Activated CD4-positive, alpha-beta T cell treated with anti-CD3 and anti-CD28 coated beads, Interleukin-10, Interleukin-2, amounts not matched to agents 100 ng/mL and 50 ng/mL, durations not matched to agents 16 hours and 8 hours (primary cell): ENCODE measurements at places on chromosomes 2 and 18.

DNA sequence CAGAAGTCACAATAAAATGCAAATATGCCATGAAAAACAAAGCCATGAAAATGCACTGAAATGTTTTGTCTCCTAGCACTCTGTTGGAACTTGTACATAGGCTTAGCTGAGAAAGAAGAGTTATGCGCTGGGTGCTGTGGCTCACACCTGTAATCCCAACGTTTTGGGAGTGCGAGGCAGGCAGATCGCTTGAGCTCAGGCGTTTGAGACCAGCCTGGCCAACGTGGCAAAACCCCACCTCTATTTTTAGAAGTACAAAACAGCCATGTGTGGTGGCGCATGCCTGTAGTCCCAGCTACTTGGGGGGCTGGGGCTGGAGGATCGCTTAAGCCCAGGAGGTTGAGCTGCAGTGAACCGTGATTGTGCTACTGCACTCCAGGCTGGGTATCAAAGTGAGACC is 39.9 kb downstream of the IRS1 start:
- DNase-seq: no peak

DNA sequence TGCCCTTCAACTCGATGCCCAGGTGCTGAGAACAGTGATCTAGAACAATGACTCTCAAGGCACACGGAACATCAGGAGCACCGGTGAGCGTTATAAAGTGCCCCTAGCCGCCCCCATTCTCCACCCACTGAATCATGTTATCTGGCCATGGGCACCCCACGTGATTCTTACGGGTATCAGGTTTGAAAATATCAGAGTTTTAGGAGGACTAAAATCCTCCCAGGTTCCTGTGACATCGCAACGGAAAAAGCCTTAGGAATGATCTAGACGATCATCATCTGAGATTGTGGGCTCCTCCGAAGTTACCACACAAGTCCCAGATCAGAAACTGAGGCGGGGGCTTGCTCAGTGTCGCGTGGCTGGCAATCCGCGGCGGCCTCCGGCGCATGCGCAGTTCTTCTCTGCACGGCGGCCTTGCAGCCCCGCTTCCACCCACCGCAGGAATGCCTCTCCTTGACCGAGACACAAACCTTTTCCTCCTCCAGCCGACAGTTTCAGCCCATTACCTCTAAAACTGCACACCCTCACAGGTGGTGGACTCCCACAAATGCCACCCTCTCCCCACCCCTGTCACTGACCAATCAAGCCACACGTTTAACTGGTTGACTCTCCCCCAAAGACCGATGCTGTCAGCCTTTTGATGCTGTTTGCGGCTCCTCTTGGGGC is 5.8 kb upstream of the MRPL33 start:
- peak; percentile 28 for DNase-seq

GRCh38 chr2:147327613-147328012 is 517.2 kb upstream of the ACVR2A start:
- peak; percentile 68 for DNase-seq

GRCh38 chr2:41877114-41877678 is 170.6 kb upstream of the PKDCC start:
- no peak for DNase-seq

GRCh38 chr2:146004462-146004861 is 1484.5 kb upstream of the ZEB2 start:
- DNase-seq: no peak

GRCh38 chr2:237213315-237214022 is 127.8 kb downstream of the COPS8 start:
- DNase-seq: no peak

DNA sequence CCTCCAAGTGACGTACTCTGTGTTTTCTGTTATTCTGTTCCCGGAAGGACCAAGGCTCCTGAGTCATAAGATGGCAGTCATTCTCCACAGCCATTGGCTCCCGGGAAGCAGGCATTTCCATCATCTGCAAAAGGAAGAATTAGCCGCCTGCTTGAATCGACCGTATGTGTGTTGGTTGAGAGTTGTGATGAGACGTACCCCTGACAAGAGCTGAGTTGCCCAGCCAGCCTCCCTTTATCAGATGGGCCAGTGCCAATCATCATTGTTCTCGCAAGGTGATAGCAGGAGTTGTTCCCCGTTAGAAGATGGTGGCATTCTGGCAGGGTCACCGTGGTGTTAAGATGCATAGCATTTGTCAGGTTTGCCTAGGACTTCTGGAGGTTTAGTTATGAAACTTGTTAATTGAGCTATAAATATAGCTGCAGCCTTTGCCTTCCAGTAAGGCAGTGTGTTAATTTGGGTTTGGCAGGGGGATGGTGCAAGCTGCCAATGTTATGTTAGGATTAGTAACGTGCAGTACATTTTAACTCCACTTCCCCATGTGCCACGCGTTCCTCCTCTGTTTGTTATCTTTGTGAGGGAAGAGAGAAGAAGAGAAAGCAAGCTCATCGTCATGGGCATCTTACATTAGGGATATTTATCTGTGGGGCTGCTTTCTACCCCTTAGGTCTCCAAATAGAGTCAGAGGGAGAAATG is 652.7 kb upstream of the FANCL start:
- no peak for DNase-seq

- no peak for DNase-seq
Measured at GRCh38 chr18:24420551-24420950, 5.9 kb upstream of the IMPACT start.

DNA sequence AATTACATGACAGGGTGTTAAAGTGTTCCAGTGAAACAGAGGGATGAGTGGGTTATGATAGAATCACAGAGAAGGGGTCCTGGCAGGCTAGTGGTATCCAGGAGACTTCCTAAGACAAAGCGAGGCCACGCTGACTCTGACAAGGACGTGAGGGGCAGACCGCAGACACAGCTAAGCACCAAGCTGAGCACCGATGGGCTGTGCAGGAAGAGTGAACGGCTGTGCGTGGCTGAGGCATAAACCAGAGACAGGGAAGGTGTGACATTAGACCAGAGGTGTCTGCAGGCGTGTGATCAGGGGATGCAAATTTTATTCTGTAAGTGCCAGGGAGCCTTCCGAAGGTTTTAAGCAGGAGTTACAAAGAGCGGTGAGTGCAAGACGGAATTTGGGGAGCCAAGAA is 69.9 kb downstream of the PRELID3A start:
- no peak for DNase-seq

- no peak for DNase-seq
Measured at GRCh38 chr2:56960581-56960980, 776.8 kb downstream of the CCDC85A start.

DNA sequence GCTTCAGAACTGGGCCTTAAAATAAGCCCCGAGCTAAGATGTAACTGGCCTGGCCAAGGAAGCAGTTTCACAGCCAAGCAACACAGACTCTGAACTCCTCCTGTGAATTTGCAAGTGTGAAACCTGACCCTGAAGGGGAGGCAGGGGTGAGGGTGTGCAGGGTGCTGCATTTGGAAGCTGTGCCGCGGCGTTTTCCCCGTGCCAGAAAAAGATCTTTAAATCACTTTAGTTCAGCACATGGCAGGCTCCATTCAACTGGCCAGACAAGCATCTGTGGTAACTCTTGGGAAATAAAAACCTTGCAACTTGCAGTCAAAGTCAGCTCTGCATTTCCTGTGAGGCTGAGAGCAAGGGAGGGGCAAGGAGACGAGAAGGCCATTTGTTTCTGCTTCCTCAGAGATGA is 209.3 kb upstream of the SOX11 start:
- DNase-seq: no peak

DNA sequence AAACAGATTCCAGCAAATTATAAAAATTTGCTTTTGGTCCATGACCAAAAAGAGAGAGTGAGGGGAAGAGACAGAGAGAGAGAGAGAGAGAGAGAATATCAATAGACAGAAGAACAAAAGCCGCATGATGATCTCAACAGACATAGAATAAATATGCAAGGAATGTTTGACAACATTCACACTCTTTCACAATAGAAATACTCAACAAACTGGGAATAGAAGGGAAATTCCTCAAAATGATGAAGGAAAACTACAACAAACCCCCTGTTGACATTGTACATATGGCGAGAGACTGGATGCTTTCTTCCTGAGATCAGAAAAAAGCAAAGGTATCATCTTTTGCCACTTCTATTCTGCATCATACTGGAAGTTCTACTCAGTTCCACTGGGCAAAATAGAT is 309.7 kb downstream of the RAD51AP2 start:
- DNase-seq: no peak

- no peak for DNase-seq
Measured at GRCh38 chr2:10536569-10537133, 88.5 kb upstream of the ODC1 start.

DNA sequence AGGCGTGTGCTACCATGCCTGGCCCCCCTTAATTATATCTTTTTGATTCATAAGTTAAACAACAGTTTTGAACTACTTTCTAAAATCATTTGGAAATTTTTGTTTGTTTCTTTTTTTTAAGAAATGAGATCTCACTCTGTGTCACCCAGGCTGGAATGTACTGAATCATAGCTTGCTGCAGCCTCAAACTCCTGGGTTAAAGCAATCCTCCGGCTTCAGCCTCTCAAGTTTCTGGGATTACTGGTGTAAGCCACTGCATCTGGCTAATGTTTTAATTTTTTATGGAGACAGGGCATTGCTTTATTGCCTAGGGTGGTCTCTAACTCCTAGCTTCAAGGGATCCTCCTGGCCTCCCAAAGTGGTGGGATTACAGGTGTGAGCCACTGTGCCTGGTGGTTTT is 71.5 kb downstream of the BABAM2 start:
- no peak for DNase-seq

- DNase-seq: no peak
Measured at GRCh38 chr2:142542431-142542910, 335.0 kb upstream of the KYNU start.

GRCh38 chr2:191899410-191899809 is 52.5 kb upstream of the CAVIN2 start:
- DNase-seq: no peak

- DNase-seq: no peak
Measured at GRCh38 chr2:231189171-231189530, 9.3 kb upstream of the ARMC9 start.

DNA sequence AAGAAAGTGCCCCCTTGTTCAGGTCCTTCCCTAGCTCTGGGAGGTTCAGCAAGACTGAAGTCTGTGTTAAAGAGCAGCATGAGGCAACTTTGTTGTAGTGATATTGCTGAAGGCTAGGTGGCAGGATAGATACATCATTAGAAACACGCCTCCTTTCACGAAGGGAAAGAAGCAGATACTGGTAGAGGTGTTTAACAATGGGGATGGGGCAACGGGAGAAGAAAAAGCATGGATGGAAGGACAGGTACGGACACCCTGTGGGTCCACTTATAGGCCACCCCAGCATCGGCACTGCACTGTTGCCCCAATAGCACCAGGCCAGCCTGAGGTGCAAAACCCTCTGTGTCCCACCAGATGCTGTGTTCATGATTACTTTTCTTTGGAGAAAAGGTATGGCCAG is 3.5 kb upstream of the IGFBP5 start:
- DNase-seq: peak; percentile 37

GRCh38 chr2:20040489-20041172 is 10.8 kb downstream of the LAPTM4A start:
- no peak for DNase-seq

GRCh38 chr2:88127888-88128653 is at the start of gene FABP1:
TSS of gene FABP1 (minus strand) at chr2:88128062. CDS start at chr2:88128017, 45 bp downstream.
- no peak for DNase-seq

- no peak for DNase-seq
Measured at GRCh38 chr18:25780105-25780504, 310.3 kb downstream of the SS18 start.

DNA sequence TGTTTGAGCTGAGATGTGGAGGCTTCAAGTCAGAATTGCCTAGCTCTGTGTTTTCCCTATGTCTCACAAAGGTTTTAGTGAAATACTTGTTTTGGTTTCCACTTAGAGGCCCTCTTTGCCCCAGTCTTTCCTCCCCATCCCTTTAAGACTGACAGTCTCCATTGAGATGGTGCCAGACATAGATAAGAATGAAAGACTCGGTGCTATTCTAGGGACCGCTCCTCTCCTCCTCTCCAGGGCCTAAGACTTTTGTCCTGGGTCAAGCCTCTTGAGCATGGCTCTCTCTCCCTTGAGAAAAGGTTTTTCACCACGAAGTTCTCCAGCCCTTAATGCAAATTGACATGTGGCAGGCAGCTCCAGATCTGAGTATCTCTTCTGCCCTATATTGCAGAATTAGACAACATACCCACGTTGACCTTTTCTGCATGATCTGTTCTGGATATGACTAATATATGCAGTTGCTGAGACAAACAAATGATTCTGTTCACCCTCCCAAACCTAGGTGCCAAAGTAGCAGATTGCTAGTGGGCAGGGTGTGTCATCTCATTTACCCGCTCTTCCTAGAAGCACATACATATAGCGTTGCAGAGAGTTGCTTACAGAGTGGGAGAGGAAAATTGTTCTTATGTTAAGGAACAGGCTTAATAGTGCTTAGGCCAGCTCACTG is 47.5 kb upstream of the ACSL3 start:
- peak; percentile 89 for DNase-seq

GRCh38 chr2:238669046-238669445 is 178.8 kb upstream of the TWIST2 start:
- DNase-seq: no peak

DNA sequence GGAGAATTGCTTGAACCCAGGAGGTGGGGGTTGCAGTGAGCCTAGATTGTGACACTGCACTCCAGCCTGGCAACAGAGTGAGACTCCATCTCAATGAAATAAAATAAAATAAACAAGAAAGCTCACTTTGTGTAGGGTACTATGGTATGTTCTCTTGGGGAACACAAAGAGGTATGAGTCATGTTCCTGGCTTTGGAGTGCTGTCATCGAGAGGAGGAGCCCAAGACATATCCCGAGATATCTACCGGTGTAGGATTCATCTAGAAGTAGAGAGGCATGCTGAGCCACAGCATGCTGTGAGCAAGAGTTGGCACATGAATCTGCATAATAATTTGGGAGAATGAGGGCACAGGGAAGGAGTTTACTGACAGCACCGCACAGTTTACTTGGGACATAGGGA is 244.9 kb upstream of the EPHA4 start:
- no peak for DNase-seq

GRCh38 chr2:1670636-1671035 is 73.7 kb downstream of the PXDN start:
- DNase-seq: no peak

- DNase-seq: no peak
Measured at GRCh38 chr2:98474979-98475632, 30.4 kb downstream of the INPP4A start.

DNA sequence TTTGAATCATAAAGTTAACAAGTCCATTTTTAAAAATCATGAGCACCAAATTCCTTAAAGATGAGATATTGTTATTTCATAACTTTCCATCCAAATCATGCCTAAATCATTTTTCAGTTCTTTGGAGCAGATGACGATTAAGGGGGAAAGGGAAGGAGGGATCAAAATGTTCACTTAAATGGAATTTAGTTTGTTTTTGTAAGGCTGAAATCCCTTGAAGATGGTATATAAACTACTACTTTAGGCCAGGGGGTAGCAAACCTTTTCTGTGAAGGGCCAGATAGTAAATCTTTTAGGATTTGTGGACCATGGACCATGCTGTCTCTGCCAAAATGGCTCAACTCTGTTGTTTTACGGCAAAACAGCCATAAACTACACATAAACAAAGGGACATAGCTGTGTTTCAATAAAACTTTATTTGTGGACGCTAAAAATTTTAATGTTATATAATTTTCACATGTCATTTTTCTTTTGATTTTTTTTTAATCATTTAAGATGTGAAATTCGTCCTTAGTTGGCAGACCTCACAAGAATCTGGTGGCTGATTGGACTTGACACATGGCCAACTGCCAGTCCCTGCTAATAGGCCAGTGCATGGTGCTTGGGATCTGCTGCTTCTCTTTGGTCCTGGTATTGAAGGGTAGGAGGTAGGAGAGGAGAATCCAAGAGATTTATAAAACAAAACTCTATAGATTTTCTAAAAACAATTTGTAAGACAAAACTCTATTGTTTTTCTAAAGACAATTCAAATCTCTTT is 52.0 kb upstream of the RTN4 start:
- DNase-seq: no peak

- no peak for DNase-seq
Measured at GRCh38 chr2:46952171-46952570, 36.6 kb upstream of the MCFD2 start.
